ENCODE measurements at places on chromosomes 12 and 14. TPM values are rescaled to one million over a fixed set of nuclear protein-coding genes. Genes with fewer than 3 reads are reported as not detected.

The KRT75 gene
- total RNA-seq, result not detected

The PLEKHD1 gene
- not detected for total RNA-seq

The ZNF605 gene
- 11.0 TPM for total RNA-seq

The FGF23 gene
- not detected for total RNA-seq

DNA sequence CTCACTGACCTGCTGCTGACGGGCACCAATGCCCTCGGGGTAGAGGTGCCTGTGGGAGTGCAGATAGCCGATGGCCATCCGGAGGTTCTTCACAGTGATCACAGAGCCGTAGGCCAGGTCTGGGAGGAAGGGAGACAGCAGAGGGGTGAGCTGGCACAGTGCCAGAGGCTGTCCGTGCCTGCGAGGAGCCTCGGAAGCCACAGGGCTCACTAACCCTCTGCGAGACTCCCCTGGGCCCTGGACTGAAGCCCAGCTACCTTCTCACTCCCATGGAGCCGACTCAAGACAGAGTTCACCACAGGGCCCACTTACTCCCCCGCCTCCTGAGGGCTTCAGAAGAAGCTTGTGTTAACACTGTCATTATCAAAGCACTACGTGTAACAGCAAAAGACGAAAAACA, 24.5 kb downstream of the POMT2 start:
- no peak for DNase-seq

The PDE3A gene
- 27.4 TPM for total RNA-seq

GRCh38 chr12:101789171-101789570, 41.6 kb downstream of the GNPTAB start:
- no peak for DNase-seq

- DNase-seq, result no peak
These were observed 199.0 kb upstream of the ATP2B1 start for GRCh38 chr12:89907659-89908058.

DNA sequence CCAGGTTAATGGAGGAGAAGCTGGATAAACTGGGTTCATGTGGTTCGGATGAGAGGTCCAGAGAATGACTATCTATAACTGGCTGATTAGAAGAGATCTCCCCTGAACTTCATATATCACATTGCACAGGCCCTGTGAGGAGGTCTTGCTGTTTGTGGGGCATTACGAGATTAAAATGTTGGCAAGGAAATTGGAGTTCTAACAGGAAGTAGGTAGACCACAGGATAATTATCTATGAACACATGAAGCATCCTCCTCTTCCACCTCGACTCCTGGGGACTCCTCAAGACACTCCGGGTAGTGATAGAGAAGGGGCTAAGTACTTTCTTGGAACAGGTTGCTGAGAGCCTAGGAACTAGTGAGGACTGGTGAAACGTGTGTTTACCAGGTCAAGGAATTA, 418.8 kb downstream of the KCNH5 start:
- no peak for DNase-seq

DNA sequence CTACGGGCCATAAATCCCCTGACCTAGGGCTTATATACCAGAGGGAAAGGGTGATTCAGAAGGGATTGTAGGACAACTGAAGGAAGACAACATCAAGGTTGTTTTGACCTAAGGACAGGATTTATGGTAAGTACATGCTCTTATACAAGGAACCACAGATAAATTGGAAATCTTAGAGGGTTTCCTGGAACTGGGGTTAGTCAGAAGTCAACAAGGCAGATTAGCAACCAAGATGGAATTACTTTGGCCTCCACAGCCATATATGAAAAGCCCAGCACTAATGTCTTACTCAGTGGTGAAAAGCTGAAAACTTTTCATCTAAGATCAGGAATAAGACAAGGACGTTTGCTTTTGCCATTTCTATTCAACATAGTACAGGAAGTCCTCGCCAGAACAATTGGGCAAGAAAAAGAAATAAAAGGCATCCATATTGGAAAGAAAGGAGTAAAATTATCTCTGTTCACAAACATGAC, 5.4 kb downstream of the TMBIM4 start:
- DNase-seq, result no peak
